ENCODE measurements at places on chromosomes 12 and 14.

DNA sequence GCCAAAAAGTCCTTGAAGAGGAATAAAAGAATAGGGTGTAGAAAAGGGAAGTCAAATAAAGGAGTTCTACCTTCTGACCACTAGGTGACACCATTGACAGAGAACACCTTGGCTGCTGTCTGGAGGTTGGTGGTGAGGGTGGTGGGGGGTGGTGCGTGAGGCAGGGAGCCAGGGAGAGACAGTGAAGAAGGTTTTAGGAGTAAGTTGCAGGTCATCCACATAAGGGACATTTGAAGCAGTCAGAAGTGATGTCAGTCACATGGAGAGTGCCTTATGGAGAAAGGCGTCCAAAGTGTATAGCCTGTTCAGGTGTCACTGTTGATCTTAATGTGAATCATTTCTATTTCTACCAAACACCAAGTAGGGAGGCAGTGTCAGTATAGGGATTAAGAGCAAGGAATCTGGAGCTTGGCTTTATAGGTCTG is 279.3 kb upstream of the DDHD1 start:
- DNase-seq = peak; percentile 11

DNA sequence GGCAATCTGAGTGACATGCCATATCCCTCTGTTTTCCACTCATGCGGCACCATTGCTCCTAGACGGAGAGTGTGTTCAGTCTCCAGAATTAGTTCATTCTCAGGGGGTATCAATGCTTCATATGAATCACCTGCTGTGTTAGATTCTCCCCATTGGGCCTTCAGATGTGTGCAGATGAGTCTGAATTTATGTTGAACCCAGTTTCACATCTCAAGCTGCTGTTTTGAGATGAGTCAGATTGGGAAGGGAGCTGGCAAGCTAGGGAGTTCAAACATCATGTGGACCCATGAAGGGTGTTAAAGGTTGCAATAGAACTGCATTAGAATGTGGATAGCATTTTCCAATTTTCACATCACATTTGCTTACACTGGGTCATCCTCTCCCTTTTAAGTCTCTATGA is 46.9 kb upstream of the KCNA1 start:
- DNase-seq = no peak

DNA sequence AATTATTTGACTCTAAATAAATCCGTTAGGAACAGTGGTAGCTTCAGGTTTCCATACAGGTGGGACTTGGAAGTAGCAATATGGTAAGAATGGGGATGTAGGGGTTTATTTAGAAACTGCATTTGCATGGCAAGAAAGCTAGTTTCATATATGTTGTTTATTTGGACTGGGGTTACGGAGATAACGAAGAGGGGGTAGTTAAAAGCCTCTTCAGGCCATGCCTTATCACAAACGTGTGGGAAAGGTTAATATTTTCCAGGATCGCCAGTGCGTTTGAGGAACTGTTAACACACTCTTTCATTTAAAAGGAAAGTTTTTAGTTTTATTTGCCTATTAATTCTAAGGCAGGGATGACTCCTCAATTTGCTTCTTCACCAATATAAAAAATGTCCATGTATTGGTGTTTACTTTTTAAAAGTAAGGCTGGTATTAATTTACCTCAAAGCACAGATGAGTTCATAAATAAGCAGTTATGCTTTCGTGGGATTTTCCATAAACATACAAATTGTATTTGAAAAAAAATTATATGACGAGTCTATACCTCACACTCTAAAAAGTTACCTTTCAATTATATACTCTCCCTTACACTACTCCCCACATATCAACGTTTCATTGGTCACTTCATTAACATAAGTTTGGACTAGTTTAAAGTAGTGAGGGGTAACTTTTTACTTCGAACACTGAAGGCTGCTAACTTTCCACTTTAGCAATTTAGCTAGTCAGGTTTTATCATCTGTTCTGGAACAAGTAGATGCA is 814 bp downstream of the RAB2B start:
- DNase-seq = no peak

DNA sequence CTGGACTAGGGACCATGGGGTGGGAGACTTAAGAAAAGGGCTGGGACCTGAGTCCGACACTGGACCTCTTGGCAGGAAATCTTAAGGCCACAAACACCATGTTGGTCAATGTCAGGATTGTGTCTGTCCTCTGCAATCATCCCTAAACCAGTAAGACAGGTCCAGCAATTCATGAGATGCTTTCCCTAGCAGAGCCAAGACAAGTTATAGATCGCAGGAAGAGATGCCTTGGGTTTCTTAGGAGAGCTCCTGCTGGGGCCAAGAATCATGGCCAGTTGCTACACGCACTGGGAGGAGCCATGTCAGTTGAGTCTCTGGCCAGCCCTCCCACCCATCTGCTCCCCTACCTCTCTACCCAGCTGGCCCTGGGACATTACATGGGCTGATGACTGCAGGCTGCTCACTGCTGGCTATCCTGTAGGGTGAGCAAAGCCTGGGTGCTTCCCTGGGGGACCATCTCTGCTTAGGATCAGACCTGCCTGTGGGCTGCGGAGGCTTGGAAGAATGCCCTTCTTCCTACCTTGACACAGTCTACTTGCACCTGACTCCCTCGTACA is 14.2 kb downstream of the PLEKHH1 start:
- DNase-seq = no peak

GRCh38 chr14:23326491-23327332 is 5.5 kb downstream of the PABPN1 start:
- DNase-seq = no peak

- no peak for DNase-seq
Measured at GRCh38 chr12:77232045-77232444, 166.7 kb upstream of the E2F7 start.

DNA sequence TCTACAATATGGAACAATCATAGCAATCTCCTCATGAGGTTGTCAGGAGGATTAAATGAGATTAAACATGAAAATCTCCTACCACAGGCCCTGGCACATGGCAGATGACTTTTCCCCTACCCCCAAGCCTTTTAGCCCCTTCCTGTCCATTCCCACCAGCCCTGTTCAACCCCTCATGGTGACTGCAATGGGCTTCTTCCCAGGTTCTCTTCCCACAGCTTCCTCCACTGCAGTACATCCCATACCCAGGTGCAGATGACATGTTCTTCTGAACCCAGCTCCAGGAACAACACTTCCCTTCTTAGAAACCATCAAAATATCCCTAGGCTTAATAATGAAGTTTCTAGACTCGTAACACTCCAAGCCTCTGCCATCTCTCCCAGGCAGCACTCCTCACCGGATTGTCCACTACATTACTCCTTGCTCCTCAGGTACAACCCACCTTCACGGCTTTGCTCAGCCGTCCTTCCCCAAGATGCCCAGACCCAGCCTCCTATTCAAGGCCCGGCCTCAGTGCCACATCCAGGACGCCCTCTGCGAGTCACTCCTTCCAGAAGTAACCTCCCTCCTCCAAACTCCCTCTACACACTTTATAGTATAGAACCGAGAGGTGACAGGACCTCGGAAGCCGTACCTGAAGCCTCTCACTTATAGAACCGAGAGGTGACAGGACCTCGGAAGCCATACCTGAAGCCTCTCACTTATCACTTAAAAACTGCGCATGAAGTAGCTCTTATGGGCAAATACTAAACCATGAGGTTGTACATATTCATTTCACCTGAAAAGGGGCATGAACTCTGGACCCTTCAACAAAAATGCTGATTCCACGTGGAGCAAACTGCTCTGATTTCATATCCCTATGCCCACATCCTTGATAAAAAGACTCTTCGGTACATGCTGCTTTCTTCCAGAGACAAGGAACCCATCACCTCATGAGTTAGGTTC is 1.5 kb downstream of the CRACR2A start:
- DNase-seq = no peak

GRCh38 chr12:121953695-121954094 is 35.3 kb downstream of the CFAP251 start:
- no peak for DNase-seq

- no peak for DNase-seq
Measured at GRCh38 chr14:102540315-102541028, 30.9 kb upstream of the ANKRD9 start.

DNA sequence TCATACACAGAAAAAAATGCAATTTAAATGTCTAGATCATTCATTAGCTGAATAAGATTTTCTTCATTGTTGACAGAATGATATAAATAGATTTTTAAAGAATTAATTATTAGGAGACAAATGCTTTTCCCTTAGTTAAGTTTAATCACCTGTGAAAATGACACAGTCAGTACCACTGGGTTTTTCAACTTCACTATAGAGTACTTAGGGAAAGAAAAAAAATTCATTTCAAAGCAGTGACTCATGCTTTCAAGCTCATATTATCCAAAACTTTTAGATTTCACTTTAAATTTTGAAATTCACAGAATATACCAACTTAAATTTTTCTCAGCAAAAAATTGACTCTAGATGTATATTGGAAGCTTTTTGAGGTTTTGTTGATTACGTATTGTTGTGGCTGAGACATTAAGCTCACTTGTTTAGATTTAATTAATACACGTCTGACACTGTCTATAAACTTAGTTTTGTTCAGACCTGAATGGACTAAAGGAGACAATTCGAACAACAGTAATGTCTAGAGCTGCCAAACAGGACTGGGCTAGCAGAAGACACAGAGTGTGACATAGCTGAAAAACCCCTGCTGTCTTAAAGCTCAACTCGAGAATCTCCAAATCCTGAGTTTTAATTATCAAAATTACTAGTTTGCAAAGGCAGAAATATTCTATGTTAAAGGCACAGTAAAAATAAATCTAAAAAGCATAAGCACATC is 1.6 kb downstream of the MGAT4C start:
- no peak for DNase-seq

- no peak for DNase-seq
Measured at GRCh38 chr14:25552826-25553225, 502.9 kb upstream of the STXBP6 start.

- no peak for DNase-seq
Measured at GRCh38 chr12:42868291-42868690, 278.7 kb upstream of the PRICKLE1 start.

DNA sequence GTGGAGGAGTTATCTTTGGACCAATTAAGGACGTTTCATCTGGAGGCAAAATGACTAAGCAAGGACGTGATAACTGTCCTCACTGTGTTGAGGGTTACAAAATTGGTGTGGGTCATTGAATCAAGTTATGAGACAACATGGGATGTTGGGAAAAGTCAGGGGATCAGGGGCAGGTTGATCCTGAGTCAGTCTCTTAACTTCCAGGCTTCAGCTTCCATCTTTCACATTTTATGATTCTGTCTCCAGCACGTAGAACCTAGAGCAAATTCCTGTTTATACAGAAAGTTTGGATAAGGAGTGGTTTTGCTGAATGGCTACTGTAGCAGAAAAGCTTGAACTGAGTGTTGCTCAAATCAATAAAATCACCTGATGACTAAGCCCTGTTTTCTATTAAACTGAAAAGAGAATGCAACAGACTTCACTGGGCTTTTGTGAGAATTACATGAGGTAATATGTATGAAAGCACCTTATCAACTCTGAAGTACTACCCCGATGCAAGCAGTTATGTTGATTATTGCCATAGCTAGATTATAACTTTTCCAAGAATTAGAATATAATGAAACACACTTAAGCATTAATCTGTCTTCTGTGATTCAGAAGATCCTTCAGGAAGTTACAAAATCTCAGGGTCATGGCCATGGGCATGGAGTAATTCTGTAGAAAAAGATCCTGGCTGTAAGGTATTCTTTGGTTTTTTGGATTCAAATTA is 184.8 kb downstream of the ETV6 start:
- DNase-seq = no peak

All from NK-92 treated with Interleukin-12 subunit alpha and Interleukin-12 subunit beta, amount 100 ng/mL, for 24 hours (cell line).